ENCODE measurements at places on chromosomes 11 and 22.
A peak's percentile ranks its signal among the peaks of the same experiment; 100 is the strongest.

DNA sequence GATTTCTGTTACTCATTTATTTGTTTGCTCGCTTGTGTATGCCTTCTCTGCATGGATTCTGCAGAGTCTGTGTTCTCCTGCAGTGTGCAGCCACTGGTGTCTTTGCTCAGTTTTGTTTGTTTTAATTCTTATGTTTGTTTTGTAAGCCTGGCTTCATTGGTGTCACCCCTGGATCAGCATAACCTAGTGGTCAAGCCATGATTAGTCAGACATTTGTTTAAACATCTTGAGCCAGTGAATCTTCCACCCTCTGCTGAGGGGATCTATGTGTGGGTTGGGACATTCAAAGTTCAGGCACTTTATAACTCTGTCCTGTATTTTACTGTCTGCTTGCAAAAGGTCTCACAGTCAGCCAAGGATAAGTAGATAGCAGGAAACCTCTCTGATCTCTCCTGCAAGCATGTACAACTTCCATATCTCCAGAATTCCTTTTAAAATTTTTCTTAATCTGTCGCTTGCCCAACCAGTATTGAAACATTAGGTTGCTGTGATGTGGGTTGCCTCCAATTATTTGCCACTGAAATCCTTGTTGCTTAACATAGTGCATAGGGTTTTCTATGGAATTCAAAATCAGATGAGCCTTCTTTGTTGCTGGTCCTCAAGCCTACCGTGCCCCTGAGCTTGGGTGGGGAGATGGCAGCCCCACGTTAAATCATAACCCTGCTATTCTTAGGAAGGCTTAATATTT lies 86.8 kb downstream of the KCNQ1OT1 start:
- no peak for DNase-seq

DNA sequence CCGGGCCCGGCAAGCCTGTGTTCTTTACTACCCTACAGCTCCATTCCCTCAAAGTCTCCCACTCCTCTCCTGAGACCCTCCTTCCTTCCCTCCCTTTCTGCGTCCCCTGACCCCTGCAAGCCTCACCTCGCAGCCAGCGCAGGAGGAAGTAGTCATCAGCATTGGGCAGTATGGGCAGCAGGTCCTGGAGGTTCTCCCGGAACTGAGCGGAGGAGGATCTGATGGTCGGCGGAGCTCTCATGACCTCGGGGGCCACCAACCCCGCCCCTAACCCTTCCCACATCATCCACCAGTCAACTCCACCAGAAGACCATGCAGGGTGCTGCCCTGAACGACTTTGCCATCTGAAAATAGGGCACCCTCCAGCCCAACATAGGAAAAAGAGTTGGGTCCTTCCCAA lies 1.9 kb downstream of the SEC14L4 start:
- no peak for DNase-seq

- no peak for DNase-seq
Measured at GRCh38 chr22:47572443-47572842, 810.0 kb downstream of the TBC1D22A start.

GRCh38 chr11:120400564-120401364 lies 64.6 kb downstream of the ARHGEF12 start:
- DNase-seq: peak; percentile 94

DNA sequence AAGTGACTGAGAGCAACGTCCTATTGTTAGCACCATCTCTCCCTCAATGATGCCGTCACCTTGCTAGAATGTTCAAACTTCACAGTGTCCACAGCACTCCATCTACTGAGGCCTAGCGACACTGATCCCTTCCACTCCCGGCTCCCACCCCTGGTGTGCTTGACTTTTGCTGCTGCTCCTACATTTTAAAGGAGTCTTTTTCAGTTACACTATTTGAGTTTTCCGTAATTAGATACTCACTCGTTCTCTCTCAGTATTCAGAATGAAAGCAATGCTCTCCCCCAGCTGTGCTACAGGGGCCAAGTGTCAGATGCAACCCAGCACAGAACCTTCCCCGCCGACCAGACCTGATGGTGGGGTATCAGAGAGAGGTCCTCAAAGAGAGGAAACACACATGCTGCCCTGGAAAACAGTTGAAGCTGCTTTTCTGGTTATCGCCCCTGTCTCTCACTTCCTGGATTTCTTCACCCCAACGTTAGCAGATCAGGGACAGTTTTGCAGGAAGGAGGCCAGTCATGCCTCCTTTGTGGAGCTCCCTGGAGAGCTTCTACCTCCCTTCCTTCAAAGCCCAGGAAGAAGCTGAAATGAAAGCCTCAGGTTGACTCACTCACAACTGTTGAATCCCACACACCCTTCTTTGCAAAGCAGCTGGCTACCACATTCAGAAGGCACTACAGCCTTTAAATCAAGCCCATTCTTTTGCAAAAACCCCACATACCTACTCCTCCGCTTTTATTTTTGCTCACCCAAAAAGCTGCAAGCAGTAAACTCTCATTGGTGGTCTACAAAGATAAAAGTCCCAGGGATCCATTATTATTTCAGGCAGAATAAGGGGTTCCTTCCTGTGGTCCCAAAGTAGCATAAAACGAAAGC lies 23.5 kb downstream of the LARGE1 start:
- DNase-seq: no peak

GRCh38 chr11:2437516-2437915 lies 6.8 kb downstream of the TRPM5 start:
- DNase-seq: no peak

GRCh38 chr11:61071913-61072312 lies 30.4 kb upstream of the CD5 start:
- no peak for DNase-seq

GRCh38 chr22:50525858-50526107 lies 385 bp upstream of the SCO2 start:
- no peak for DNase-seq

- DNase-seq: no peak
Measured at GRCh38 chr22:31107894-31108218, 488 bp upstream of the SELENOM start.

- no peak for DNase-seq
Measured at GRCh38 chr11:91790346-91791170, 434.1 kb upstream of the FAT3 start.

DNA sequence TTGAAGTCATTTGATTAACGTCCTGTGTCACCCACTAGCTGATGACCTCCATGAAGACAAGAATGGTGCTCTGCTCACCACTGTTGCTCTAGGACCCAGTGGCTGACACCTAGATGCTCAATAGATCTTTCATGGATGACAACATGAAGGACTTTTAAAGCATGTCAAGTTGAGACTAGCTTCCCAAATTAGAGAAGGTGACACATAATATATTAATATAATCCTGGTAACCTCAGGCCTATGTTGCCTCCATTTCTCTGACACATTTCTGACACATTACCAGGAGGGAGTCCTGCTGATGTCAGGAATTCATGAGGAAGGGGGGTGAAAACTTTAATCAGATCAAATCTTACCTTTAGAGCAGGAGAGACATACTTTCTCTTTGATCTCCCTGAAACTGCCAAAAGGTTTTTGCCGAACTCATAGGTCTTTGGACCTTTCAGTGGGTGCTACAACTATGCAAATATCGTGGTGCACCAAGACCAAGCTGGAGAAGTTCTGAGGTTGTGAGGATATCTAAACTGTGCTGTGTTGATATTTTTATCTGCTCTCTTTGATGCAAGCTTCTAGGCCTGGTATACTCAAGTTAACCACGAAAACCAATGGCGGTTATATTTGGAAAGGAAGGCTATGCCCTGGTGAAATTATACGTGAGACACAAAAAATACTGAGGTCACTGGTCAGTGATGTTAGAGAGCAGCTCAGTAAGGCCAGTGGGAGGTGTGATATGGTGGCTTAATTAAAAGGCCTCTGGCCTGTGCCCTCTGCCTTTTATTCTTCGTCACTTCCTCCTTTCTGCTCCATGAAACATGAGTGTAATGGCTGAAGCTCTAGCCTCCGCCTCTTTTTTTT lies 13.2 kb upstream of the AMPD3 start:
- DNase-seq: no peak

DNA sequence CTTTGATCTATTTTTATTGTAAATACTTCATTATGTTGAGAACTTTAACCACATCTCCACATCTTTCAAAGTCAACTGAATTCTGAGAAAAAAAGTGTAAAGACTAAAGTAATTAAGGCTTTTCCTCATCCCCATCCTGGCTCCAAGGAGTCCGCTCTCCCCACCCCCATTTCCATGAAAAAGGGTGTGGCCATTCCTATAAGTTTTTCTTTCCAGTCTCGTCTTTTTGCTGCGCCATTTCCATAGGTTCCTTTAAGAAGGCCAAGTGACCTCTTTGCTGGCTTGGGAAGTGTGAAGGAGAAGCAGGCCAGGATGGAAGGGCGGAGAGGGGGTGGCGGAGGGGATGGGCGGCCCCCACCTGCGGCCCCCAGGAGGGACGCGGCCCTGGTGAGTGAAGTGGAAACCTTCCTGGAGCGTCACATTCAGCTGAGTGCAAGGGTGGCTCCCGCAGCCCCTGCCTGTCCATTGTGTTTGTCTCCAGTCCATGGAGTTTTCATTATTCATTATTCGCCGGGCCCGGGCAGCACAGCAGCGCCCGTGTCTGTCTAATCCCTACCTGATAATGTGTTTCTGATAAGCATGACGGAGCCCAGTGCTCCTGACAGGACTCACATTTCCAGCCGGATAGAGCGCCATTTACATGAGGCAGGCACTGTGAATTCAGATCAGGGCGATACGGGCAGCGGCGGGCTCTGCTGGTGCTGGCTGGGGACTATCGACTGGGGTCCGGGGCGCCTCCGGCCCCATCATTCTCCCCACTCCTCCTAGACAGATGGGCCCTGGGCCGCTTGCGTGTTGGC lies 739.8 kb downstream of the OPCML start:
- no peak for DNase-seq

- peak; percentile 43 for DNase-seq
Measured at GRCh38 chr11:114348200-114349191, 51.8 kb downstream of the C11orf71 start.

- no peak for DNase-seq
Measured at GRCh38 chr11:125428486-125429173, 67.4 kb downstream of the FEZ1 start.

GRCh38 chr11:135043434-135043833 lies 631.4 kb upstream of the B3GAT1 start:
- no peak for DNase-seq

DNA sequence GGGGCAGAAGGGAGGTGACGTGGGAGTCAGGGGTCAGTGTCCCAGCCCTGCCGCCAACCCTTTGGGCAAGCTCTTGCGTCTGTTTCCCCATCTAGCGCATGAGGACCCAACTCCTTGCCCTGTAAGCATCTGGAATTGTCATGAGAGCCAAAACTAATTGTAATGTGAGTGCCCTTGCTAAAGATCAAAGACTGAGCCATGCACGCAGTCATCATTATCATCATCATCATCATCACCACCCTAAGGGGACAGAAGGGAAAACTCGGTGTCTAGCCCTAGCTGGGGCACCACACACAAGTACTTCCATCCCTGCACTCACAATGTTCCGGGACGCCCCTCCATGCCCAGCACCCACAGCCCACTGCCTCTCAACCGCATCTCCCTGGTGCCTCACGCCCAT lies 2.5 kb downstream of the LIF start:
- DNase-seq: no peak

DNA sequence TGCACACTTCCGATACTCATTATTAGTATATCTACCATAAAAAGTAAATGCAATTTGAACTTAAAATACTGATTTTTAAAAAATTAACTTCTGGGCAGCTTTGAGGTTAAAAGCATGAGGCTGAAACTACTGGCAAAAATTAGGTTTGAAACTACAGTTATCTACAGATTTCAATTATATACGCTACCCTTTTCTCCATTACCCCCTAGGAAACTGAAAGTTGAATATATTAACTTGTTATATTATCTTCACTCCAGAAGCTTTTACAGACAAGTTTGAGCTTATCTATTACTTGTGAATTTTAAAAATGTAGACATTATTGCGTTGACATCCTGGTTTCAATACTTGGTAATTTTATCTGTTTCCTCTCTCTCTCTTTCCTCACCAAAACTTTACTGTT lies 96.7 kb upstream of the DDI1 start:
- DNase-seq: no peak

DNA sequence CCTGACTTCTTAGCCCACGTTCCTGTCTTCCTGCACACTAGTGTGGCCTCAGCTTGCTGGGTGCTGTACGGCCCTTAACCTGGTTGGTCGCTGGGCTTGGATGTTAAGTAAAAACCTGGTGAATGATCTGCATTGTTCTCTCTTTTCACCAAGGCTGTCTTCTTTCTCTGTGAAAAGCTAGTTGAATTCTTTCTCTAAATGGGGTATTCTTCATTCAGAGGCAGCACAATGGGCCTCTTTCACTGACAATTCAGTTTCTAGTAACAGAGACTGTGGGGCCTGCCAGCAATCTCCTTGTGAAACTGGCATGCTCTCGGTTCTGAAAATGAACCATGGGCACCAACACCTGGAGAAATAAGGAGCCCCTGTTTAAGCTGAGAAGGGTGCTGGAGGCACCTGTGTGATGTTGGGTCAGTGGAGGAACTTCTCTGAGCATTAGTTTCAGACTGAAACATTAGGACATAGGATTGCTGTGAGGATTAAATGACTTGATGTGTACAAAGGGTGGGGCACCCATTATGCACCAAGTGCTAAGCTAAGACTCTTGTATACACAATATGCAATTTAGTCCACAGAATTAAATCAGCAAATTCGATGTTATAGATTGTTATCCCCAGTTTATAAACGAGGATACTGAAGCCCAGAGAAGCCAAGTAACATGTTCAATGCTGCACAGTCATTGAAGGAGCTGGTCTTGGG lies 33.1 kb upstream of the ELF5 start:
- DNase-seq: no peak

DNA sequence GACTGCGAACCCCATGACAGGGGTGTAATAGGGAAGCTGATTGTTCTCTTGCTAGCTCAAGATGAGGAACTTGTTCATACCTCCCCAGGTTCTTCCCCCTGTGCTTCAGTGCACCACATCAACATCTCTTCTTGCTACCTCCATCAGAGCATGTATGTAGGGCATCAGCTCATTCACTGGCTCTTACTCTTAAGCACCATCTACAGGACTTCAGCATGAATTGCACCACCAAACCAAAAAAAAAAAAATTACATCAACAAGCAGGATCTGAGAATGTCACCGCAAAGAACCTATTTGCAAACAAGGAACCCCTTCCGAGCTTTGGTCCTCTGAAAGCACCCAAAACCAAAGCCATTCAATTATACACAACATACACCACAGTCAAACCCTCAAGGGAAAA lies 2226.5 kb upstream of the RAG2 start:
- DNase-seq: no peak

DNA sequence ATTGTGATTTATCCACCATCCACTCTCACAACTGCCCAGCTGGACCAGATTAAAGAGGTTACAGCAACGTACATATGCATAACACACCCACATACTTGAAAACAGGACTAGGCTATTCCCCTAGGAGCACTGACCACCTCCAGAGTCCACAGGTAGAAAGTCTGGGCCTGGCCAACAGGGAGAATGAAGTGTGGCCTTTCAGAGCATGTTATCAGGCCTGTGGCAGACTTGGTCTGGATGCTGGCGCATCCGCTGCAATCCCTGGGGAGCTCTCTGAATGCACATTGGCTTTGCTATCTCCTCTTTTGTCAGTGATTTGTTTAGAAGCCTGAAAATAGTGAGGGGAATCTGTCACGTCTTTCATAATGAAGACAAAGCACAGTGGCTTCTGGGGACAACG lies 86.7 kb downstream of the C11orf58 start:
- no peak for DNase-seq

- DNase-seq: no peak
Measured at GRCh38 chr11:8759634-8760033, 77.0 kb downstream of the RPL27A start.

All from AG04450 (cell line).